Lung (tissue), 17 donors: ENCODE measurements at places on chromosomes 7 and 10. TPM values are rescaled to one million over a fixed set of nuclear protein-coding genes. Genes with fewer than 3 reads are reported as not detected.

DNA sequence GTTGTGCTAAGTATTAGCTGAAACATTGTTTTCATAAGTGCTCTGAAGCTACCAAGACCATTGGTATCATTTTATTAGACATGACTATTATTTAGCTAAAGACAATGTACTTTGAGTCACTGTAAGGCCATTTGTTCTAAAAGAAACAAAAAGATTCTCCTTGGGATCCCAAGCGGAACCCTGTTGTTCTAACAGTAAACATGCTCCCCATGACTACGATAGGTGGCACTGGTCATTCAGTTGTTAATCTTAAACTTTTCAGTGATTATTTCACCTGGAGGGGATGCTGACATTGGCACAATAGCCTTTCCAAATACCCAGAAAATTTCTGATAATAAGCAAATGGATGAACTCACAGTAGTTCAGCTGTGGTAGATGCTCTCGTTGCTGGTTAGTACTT is 715.0 kb downstream of the AUTS2 start:
- H3K36me3 ChIP-seq, result no peaks in the 10 kb centered on the region
- no peaks in the 10 kb centered on the region for H3K4me1 ChIP-seq
- no peak overlapping the region for H3K4me3 ChIP-seq
- H3K27me3 ChIP-seq, result no peaks in the 10 kb centered on the region
- DNase-seq, result no peak
- no peak overlapping the region for H3K27ac ChIP-seq

- DNase-seq, result no peak
- H3K4me3 ChIP-seq, result no peak overlapping the region
- H3K27ac ChIP-seq, result no peak overlapping the region
- H3K27me3 ChIP-seq, result peaks cover 3% of the 10 kb centered on the region
- no peaks in the 10 kb centered on the region for H3K36me3 ChIP-seq
These were observed 195.4 kb downstream of the COBL start for GRCh38 chr7:51121036-51121790.

- H3K36me3 ChIP-seq, result no peaks in the 10 kb centered on the region
- no peak overlapping the region for H3K27ac ChIP-seq
- H3K4me3 ChIP-seq, result no peak overlapping the region
- no peaks in the 10 kb centered on the region for H3K27me3 ChIP-seq
- no peaks in the 10 kb centered on the region for H3K4me1 ChIP-seq
- DNase-seq, result peak; percentile 17
These were observed 188.4 kb downstream of the DGKI start for GRCh38 chr7:137658190-137658900.

DNA sequence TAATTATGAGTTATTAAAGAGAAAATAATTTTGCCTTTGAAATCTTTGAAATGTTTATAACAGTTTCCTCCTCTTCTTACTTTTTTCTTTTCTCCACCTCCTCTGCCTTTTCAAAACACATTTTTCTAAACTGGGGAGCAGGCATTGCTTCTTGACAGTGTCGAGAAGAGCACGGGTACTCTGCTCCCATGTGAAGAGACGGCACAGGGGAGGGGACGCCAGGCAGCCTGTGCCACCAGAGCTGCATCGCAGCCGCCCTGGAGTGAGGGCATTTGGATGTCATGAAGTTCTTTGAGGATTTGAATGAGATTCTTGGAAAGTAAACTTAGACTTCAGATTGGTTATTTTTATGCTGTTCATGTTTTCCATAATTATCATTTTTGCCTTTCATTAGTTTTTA is 149.7 kb downstream of the ACTR3B start:
- H3K27ac ChIP-seq, result no peak overlapping the region
- no peaks in the 10 kb centered on the region for H3K36me3 ChIP-seq
- H3K4me3 ChIP-seq, result no peak overlapping the region
- no peaks in the 10 kb centered on the region for H3K4me1 ChIP-seq
- no peaks in the 10 kb centered on the region for H3K27me3 ChIP-seq
- no peak for DNase-seq

GRCh38 chr7:44286182-44286617 is 39.2 kb downstream of the CAMK2B start:
- no peaks in the 10 kb centered on the region for H3K36me3 ChIP-seq
- peaks cover 16% of the 10 kb centered on the region for H3K4me1 ChIP-seq
- no peaks in the 10 kb centered on the region for H3K27me3 ChIP-seq
- DNase-seq, result no peak
- H3K27ac ChIP-seq, result no peak overlapping the region

DNA sequence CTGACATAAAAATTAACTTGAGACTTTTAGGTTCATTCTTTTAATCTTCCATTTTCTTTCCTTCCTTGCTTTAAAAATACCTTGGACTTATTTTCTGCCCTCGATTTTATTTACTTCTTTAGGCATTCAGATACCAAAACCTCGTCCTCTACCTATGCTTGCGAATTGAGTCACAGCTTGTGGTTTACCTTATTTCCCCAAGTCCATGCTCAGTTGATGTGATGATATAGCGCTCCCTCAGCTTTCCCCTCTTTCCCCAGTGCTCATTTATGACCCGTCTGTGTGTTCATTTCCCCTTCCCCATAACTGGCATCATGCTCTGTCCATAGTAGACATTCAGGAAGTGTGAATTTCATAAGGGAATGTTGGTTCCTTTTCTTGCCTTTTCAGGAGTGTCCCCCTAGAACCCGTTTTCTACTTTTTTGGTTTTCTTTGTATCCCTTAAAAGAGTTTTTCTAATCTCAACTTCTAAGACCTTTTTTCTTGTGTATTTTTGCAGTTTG is 19.1 kb upstream of the PRKRIP1 start:
- H3K4me1 ChIP-seq, result no peaks in the 10 kb centered on the region
- no peak overlapping the region for H3K27ac ChIP-seq
- no peaks in the 10 kb centered on the region for H3K27me3 ChIP-seq
- DNase-seq, result no peak
- no peak overlapping the region for H3K4me3 ChIP-seq
- peaks cover 5% of the 10 kb centered on the region for H3K36me3 ChIP-seq

The RET gene
- 1.3 TPM for total RNA-seq

The CDNF gene
- total RNA-seq, result 3.1 TPM

The RHOBTB1 gene
- 27.2 TPM for total RNA-seq
